ENCODE measurements at places on chromosomes 6 and 20. TPM values are rescaled to one million over a fixed set of nuclear protein-coding genes. Genes with fewer than 3 reads are reported as not detected.
A peak's percentile ranks its signal among the peaks of the same experiment; 100 is the strongest.

GRCh38 chr6:35014341-35014740, 125.3 kb downstream of the ANKS1A start:
- DNase-seq = no peak

DNA sequence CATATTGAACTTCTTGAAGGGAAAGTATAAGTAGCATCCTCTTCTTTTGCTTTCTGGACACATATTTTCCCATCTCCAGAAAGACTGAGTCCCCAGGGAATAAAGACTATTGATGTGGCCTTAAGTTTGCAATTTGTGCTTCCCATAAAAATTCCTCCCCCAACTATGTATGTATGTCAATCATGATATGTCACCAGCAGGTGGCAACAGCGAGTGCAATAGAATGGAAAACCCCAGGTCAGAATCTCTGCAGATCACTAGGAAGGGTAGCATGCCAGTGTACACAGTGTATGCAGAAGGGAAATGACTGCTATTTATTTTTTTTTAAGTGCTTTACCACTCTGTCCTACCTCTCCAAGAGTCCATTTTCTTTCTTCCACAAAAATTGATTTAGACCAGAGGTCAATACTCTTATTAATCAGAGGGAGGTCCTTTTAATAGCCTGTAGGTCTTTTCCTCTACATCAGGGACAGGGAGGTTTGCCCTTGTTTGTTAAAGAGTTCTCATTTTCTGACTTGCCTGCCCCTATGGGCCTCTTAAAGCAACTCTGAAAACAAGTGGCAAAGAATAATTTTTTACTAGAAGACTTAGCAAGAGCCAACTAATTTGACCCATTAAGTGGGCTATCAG, 61.4 kb downstream of the BMP2 start:
- DNase-seq = peak; percentile 50

The STX11 gene
- 0.97 TPM for polyA plus RNA-seq

The COL12A1 gene
- polyA plus RNA-seq = 65.5 TPM

The SLC26A8 gene
- 0.27 TPM for polyA plus RNA-seq

- DNase-seq = no peak
Measured at GRCh38 chr6:135540207-135540840, 42.8 kb upstream of the AHI1 start.

DNA sequence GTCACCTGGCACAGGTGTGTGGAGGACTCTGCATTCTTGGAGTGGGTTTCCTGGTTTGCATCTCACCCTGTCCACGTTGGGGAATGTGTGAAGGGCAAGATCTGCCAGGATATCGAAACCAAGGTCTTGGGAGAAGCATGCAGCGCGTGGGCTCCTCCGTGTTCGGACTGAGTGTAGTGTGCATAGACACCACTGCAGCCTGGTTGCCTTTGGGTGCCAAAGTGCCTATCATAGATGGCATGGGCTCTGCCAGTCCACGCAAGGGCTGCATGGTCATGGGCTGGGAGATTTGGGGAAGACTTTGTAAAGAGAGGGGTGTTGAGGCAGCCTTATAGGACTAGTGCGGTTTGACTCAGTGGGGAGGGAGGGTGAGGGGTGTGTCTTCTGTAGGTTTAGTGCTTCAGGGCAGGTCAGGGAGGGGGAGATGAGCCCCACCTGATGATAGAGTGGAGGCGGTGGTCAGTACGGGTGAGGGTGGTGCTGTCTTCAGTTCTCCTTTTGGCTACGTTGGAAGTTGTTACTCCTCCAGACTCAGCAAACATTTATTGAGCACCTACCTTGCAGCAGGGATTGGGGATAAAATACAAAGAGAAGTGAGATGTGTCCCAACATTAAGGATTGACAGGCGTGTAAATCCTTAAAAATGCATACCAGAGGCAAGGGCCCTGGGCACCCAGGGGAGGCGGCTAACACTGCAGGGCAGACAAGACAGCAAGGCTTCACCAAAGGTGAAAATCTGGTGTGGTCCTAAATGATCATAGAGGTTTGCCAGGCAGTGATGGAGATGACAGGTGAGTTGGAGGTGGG, 28.3 kb downstream of the DUSP22 start:
- no peak for DNase-seq

DNA sequence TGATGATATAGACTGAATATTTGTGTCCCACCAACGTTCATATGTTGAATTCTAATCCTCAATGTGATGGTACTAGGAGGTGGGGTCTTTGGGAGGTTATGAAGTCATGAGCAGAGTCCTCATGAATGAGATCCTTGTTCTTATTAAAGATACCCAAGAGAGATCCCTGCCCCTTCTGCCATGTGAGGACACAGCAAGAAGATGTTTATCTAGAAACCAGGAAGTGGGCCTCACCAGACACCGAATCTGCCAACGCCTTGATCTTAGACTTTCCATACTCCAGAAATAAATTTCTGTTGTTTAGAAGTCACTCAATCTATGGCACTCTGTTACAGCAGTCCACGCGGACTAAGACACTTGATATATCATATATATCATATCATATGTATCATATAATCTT, 67.7 kb upstream of the GCM1 start:
- DNase-seq = no peak

- no peak for DNase-seq
Measured at GRCh38 chr6:157412791-157413190, 31.8 kb downstream of the ZDHHC14 start.

- DNase-seq = no peak
Measured at GRCh38 chr20:14992153-14992552, 654.7 kb upstream of the FLRT3 start.

The OR2H1 gene
- polyA plus RNA-seq = not detected

The WFDC5 gene
- not detected for polyA plus RNA-seq

DNA sequence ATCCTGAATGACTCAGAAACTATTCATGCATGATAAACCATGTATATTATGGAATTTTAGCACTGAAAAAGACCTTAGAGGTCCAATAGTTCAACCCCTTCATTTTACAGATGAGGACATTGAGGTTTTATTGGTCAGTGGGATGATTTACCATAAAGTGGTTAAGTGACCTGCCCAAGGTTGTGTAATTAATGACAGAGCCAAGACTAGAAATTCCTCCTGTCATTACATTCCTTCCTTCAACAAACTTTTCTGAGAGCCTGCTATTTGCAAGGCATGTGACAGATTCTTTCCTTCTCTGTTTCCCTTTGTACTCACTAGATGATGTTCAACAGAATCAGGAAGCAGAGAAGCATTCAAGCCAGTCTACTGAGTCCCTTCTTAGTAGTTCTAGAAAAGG, 170.7 kb upstream of the KCNK16 start:
- no peak for DNase-seq

The RHAG gene
- polyA plus RNA-seq = 0.80 TPM

The TREML1 gene
- polyA plus RNA-seq = 1.5 TPM

DNA sequence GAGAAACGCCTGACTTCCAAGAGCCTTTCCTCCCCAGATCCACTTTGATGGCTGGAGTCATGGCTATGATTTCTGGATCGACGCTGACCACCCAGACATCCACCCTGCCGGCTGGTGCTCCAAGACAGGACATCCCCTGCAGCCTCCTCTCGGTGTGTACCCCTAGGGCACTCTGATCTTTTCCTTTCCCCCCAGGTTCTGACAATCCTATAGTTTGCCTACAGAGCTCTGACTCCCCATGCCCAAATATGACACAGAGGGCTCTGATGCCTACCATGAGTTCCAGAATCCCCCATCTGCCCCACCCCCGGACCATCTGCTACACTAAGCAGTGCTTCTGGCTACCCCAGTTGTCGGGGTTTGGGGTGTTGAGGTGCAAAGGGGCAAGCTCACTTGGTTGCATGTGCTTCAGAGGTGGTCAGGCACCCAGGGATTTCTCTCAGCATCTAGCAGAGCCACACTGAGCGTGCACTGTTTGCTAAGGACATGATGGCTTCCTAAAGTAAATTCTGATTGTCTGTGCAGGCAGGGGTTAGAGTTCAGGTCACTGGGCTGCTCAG, 24.0 kb upstream of the SGK2 start:
- DNase-seq = no peak

All from right renal cortex interstitium (tissue), 3 donors.